ENCODE measurements at places on chromosomes 1 and 21.

DNA sequence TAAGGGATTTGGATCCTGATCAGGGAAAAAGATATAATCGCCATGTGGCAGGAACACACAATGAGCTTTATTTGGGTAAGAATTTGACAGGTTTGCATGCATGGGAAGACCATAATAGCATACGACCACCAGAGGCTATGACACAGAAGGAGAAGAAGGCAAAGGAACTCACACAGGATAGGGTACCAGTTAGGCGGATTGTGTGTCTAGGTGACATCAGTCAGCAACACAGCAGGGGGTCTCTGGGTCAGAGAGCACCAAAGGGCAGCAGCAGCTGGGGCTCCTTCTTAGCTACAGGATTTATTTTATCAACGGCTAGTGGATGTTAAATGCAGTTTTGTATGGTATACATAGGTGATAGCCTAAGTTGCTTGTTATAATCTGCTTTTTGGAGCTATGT is 551.3 kb downstream of the KCNT2 start:
- DNase-seq: no peak

- no peak for DNase-seq
These were observed 23.9 kb upstream of the KCTD3 start for GRCh38 chr1:215543191-215543606.

DNA sequence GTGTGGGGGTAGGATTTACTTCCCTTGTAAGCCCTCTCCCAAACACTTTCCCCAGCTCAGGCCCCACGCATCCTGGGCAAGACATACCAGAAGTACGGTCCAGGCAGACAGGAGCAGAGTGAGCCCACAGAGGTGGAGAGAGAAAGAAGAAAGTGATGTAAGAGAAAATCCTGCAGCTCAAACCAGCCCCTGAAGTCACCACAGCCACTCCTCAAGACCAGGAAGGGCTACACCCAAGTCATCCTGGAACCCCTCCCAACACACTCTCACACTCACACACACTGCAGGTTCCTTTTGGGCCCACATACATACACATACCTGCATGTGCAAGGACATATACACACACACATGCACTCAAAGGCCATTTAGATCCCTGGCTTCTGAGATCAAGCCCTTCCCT is 106.8 kb downstream of the SYT2 start:
- DNase-seq: no peak

GRCh38 chr1:1616045-1616790 is 918 bp downstream of the MIB2 start:
- DNase-seq: no peak

GRCh38 chr1:165257969-165258459 is 98.5 kb downstream of the LMX1A start:
- no peak for DNase-seq

GRCh38 chr1:71273334-71273733 is 192.5 kb upstream of the ZRANB2 start:
- no peak for DNase-seq

GRCh38 chr1:227869851-227870305 is 54.4 kb downstream of the PRSS38 start:
- no peak for DNase-seq

GRCh38 chr1:54581621-54582035 is 33.6 kb downstream of the ACOT11 start:
- DNase-seq: no peak

Measured in naive thymus-derived CD8-positive, alpha-beta T cell (primary cell).